Nucleus accumbens (tissue), 56 donors: ENCODE measurements at places on chromosomes 13 and 19.

DNA sequence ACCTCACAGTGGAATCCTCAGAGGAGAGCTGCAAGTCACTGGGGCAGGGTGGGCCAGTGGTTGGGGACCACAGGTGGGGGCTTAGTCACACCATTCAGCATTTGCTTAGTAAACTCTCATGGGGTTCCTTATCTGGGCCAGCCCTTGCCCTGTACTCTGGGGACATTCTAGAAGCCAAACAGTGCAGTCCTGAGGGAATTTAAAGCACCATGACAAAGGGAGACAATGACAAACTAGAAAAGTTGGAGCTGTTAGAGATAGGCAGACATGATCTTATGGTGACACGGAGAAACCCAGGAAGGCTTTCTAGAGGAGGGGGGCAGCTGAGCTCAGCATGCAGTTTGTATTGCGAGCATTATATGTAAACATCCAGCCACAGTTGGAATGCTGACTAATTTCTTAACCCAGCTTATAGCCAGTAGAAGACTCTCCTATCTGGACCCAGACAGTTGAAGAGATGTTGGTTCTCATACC lies 87.6 kb downstream of the ZNF429 start:
- DNase-seq, result no peak

- no peak for DNase-seq
These were observed 132.9 kb upstream of the SERP2 start for GRCh38 chr13:44240611-44241145.

- DNase-seq, result no peak
These were observed 490.8 kb downstream of the FOXO1 start for GRCh38 chr13:40175639-40176038.

GRCh38 chr19:17021328-17021727 lies 5.3 kb downstream of the CPAMD8 start:
- no peak for DNase-seq

DNA sequence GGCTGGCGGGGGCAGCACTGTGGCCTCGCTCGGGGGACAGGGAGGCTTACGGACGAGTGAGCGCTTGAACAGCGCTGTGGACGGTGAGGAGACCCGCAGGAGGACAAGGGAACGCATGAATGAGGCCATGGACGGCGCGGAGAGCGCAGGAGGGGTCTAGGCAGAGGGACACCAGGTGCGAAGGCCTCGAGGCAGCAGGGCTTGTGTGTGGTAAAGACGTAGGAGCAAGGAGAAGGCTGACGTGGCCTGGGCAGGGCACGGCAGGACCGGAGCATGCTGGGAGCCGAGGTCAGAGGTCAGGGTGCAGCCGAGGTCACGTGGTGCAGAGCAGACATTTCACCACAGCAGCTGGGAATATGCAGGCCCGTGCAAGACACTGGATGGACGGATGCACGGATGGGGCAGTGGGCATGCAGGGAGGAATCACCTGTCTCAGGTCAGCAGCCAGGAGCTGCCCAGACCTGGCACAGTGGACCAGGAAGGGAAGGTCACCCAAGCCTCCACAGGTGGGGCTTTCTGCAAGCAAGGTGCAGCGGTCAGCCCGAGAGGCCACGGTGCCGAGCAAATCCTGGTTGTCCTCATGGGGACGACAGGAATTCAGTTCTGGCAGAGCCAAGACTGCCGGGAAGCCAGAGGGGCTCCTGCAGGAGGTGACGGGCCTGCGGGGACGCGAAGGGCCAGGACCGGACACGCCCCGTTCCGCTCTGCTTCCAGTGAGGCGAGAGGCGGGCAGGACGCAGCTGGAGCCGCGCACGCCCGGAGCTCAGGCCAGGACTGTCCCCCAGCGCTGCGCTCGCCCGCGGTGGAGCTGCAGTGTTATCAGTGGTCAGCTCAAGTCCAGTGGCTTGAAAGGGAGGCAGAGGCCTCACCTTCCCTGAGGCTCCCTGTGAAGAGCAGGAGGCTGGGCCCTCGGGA lies 72.2 kb downstream of the RASA3 start:
- no peak for DNase-seq

GRCh38 chr19:30284209-30284608 lies 88.0 kb upstream of the ZNF536 start:
- no peak for DNase-seq

GRCh38 chr13:24709186-24709913 lies 29.1 kb downstream of the ATP12A start:
- DNase-seq, result no peak

DNA sequence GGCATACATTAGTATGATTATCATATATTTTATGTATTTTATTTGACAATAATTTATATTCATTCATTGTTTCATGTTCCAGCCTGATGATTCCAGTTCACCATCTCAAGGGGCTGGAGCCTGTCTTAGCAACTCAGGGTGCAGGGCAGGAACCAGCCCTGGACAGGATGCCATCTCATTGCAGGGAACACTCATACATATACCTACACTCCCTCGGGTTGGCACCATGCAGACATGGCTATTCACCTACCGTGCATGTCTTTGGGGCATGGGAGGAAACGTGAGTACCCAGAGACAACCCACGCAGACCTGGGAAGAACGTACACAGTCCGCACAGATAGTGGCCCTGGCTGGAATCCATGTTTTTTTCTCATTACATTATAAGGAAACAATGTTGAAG lies 151.0 kb upstream of the ZNF536 start:
- DNase-seq, result no peak

DNA sequence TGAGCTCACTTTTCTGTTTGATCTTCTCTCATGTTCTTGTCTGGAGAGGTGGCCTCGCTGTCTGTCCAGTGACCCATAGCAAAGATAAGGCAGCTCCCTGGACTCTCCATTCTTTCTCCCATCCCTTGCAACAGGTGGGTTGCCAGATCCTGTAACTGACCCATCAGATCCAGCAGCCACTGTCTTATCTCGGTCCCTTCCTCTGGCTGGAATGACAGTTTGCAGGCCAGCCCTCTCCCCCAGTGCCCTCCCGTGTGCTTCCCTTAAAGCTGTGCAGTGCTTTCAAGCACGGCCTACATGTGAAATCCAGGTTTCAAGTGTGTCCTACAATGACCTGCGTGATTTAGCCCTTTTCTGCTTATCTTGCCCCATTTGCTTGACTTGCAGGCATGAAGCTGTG lies 3.7 kb downstream of the GTF3A start:
- no peak for DNase-seq

DNA sequence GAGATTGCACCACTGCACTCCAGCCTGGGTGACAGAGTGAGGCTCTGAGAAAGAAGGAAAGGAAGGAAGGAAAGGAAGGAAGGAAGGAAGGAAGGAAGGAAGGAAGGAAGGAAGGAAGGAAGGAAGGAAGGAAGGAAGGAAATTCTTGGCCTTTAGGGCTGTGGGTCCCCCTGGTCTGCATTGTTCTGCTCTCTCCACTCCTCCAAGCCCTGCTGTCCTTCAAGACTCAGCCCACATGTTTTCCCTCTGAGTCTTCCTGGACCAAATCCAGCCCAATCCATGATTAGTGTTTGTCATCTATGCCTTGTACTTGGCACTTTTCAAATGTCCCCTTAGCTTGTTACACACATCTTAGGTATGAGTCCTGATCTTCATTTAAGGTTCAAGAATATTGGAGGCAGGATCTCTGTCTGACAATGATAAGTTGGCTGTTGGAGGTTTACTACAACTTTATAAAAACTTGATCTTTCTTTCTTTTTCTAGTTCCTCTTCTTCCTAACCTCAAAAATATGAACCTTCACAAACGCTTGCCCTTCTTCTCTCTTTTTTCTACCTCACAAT lies 48.8 kb upstream of the INTS6 start:
- no peak for DNase-seq

DNA sequence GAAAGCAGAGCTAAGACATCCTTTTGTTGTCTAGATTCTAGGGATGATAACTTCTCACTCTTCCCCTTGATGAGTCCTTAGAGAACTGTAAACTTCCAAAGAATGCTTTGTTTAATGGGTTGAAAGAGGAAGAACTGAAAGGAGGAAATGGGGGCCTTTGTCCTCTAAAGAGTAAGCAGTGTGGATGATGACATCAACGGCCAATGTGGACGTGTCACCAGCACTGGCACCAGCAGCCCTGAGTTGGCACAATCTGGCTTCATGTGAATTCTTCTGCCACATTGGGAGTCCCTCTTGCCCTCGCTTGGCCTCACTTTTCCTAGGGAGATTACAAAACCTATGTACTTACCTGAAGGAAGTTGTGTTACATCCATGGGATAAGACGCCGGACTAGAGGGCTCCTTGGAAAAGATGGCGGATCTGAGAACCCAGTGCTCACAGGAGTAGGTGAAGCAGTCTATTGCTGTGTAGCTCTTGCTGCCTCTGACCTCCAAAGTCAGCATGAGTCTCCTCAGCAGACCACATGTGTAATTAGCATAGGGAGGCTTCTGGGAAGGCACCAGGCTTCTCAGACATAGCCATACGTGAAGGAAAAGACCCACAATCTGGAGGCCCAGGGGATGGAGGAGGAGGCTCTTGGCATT lies 62.8 kb downstream of the RGCC start:
- no peak for DNase-seq

GRCh38 chr13:78383071-78383484 lies 220.3 kb downstream of the POU4F1 start:
- no peak for DNase-seq

- DNase-seq, result no peak
These were observed 21.7 kb downstream of the TNFSF14 start for GRCh38 chr19:6648141-6648715.

DNA sequence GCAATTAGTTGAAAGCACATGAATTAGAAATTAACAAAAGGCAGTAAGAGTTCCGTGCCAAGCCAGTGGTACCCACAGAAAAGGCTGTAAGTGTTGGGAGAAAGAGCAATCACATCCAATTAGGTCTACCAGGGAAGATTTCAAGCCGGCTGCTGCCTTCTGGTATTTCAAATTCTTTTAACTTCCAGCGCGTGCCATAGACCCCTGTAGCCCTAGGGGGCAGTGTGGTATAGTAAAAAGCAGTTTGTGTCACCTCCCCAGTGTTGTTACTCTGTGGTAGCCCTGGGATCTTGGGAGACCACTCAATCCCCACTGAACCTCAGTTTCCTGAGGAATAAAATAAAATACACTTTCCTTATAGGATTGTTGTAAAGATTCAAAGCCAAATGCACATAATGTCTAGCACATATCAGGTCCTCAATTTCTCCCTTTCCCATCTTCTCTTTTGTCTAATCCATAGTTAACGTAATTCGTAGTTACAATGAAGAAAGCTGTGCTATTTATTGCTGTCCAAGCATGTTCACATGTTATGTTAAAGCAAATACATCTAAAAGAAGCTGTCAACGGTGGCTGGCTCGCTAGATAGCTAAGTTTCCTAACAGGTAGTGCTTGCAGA lies 230.2 kb downstream of the TDRD3 start:
- DNase-seq, result no peak

DNA sequence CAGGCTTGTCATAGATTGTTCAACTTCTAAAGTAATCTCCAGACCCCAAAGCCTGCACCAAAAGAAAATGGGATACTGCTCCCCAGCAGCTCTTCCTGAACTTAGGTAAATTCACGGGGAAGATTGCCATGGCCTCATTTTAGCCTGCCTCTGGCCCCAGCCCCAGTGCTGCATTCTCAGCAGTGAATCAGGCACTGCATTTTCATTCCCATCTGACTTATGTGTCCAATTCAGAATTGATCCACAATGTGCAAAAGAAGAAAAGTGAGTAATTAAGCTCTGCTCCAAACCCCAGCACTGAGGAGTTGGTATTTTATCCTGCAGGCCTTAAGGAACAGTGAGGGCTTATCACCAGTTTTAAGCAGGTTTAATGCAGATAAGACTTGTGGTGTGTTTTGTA lies 176.4 kb downstream of the KCTD12 start:
- no peak for DNase-seq

- no peak for DNase-seq
These were observed 3.9 kb downstream of the PPP5C start for GRCh38 chr19:46350758-46351159.

DNA sequence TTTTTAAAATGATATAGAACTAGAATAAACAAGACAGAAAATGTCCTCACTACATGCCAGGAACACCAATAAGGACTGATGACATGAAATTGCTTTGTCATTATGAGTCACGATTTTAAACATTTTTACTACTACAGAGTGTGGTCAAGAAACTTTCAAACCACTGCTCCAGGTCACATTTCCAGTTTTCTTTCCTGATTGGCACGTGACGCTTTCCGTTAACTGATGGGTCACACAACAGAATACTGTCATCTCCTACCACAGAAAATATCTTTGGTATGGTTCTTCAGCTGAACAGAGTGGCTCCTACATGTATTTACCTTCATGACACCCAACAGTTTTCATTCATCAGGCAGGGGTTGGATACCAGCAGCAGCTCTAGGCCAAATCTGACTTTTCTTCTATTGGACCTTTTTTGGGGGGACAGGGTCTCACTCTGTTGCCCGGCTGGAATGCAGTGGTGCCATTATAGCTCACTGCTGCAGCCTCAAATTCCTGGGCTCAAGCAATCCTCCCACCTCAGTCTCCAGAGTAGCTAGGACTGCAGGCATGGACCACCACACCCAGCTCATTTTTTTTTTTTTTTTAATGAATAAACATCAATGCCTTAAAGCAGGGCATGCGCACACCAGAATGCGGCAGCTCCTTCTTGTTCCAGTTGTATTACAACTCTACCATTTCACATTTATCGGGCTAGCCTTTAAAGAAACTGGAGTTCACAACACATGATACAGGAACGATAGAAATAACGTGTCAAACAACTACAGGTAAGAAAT lies 147.4 kb downstream of the RNF17 start:
- no peak for DNase-seq

DNA sequence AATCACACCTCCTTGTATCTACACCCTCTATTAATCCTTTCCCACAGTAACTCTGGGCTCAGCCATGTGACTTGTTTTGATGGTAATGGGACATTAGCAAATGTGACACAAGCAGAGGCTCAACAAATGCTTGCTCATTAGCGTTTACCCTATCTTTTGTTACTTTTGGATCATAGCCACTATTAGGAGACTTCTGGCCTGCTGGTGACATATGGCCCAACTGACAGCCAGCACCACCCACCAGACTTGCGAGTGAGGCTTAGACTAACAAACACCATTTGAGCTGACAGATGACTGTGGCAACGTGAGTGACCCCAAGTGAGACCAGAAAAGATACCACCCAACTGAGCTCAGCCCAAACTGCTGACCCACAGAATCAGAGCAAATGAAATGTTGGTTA lies 154.1 kb downstream of the OLFM4 start:
- DNase-seq, result no peak

- no peak for DNase-seq
These were observed 91.5 kb upstream of the SLC15A1 start for GRCh38 chr13:98844021-98844420.
